ENCODE measurements at places on chromosomes 4 and X. TPM values are rescaled to one million over a fixed set of nuclear protein-coding genes. Genes with fewer than 3 reads are reported as not detected.
A peak's percentile ranks its signal among the peaks of the same experiment; 100 is the strongest.

DNA sequence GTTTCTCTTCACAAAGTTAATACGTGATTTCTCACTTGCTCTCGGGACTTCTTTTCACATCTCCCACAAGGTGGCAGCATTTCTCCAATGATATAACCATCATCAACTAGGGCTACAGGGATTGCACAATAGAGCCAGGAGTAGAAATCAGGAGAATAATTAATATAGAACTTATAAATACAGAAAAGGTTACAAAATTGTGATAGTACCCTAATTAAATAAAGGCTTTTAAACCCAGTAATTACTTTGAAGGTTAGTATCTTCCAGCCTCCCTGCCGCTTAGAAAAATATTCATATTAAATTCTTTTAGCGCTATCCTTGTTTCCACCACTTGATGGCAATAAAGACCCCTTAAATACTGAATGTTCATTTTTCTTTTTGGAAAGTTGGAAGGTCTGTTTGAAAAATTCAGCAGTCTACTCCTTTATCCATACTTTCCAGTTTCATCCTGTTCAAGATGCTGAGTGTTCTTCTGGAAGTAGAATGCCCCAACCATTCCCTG is 65.8 kb downstream of the RASGEF1B start:
- peak; percentile 88 for DNase-seq

- no peak for DNase-seq
These were observed 363.9 kb downstream of the PPP3CA start for GRCh38 chr4:100983426-100983825.

GRCh38 chr4:82780170-82780751 is 18.3 kb downstream of the SCD5 start:
- DNase-seq = no peak

- DNase-seq = no peak
These were observed 6.8 kb downstream of the IL9R start for GRCh38 chrX:156004256-156004655.

PAGE4 gene
- not detected for total RNA-seq

DNA sequence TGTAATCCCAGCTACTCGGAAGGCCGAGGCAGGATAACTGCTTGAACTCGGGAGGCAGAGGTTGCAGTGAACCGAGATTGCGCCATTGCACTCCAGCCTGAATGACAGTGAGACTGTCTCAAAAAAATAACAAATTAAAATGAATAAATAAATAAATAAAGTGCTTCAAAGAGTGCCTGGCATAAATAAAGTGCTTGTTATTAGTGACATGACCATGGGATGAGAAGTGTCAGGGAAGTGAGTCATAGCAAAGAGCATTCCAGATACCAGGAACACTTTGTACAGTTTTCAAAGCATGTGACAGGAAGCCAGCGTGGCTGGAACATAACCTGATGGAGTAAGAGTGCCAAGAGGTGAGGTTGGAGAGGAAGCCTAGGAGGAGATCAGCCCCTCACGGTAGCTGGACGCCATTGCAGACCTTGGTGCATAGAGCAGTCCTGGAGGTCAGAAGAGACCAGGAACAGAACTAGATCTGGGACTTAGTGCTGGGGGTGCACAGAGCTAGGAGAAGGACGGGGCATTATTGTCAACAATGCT is 6.0 kb upstream of the WDR13 start:
- DNase-seq = no peak

GRCh38 chr4:138910914-138911336 is 104.7 kb upstream of the NOCT start:
- peak; percentile 69 for DNase-seq

MAOA gene
- total RNA-seq = 5.2 TPM

KLKB1 gene
- 10.9 TPM for total RNA-seq

SSX3 gene
- not detected for total RNA-seq

- DNase-seq = peak; percentile 45
These were observed 91.9 kb upstream of the MAPK10 start for GRCh38 chr4:86451560-86452330.

CITED1 gene
- total RNA-seq = 0.45 TPM

- no peak for DNase-seq
These were observed 62.7 kb downstream of the TBC1D14 start for GRCh38 chr4:6972375-6972650.

AADAT gene
- 4.5 TPM for total RNA-seq

TACR3 gene
- 2.2 TPM for total RNA-seq

COL4A6 gene
- total RNA-seq = 15.2 TPM

GRCh38 chrX:46477435-46477834 is 67.8 kb downstream of the ZNF674 start:
- DNase-seq = no peak

DNA sequence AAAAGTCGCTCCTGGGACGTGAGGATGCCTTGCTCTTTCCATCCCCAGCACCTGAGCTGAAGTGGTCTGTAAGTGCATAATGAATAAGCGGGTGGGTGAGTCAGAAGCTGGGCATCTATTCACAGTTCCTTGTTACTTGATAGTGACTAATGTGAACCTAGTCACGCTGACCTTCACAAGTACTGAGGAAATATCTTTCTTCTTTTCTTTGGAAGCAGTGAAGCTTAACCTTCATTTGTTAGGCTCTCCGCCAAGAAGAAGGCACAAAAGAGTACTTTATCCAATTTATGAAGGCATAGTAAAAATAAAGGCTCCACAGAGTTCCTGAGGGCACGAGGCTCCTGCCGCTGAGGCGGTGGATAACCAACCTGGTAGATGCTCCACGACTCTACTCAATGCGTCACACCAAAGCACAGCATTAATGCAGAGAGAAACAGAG is 475.7 kb upstream of the SLIT2 start:
- DNase-seq = no peak

DNA sequence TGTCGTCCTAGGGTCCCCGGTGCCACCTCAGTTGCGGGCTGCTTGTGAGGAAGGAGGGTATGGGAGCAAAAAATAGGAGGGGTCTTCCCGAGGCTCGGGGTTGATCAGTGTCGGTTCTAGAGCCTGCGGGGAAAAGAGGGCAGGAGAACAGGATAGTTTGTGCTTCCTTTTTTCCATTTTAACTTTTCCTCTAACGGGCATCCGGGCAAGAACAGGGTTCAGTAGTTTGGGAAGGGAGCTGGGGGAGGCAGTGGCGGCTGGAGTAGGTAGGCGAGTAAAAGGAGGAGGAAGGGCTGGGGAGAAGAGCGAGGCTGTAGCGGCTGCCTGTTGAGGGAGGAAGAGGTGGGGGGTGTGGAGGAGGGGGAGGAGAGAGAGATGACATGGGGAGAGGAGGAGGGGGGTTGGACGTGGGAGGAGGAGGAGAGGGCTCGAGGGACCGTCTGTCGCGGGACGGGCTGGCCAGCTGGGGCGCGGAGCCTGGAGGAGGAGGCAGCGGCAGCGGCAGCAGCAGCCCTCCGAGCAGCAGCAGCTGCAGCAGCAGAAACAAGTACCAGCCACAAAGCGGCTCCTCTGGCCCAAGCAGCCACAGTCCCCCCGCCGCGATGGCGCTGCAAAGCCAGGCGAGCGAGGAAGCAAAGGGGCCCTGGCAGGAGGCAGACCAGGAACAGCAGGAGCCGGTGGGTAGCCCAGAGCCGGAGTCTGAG is at the start of gene SLC16A2:
Gene SLC16A2 (plus strand): TSS at position 458 of the 704 bp plus-strand sequence. CDS start 145 bp downstream, at position 603.
- peak; percentile 60 for DNase-seq

DNA sequence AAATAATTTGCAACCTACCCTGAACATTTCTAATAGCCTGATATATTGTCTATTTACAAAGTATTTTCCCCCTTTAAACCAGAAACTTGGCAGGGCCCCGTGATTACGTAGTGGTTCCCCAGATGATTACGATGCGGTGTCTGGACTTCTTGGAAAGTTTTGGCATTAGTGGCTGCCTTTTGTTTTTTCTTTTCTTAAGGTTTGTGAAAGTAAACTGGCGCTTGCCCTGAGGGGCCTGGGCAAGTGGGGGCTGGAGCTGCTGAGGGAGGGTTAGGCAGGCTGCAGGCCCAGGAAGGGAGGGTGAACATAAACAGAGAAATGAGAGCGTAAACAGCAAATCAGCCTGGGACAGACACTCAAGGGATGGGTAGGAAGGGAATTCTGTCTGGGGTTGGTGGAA is 123.6 kb upstream of the MSX1 start:
- no peak for DNase-seq

GRCh38 chrX:57583477-57583876 is 8.3 kb upstream of the ZXDB start:
- DNase-seq = no peak

DNA sequence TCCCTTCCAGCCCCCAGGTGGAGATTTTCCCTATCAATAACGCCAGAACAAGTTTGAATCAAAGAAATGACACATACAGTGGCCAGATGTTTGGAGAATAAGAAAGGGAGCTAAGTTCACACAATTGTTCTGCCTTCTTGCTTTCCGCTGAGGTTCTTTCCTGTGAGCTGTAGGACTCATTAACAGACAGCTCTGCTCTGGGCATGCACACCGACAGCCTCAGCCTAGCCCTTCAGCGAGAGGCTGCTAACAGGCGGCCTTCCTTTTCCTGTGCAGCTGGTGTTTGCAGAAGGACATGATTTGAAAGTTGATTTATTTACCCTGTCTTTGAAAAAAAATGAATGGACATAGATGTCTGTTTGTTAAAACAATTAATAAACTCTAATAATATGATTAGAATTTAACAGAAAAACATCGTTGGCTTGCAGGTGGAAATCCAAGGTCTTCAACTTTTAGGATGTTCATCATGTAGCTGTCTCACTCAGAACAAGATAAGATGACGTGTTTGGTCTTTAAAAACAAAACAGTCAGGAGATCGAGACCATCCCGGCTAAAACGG is 183.3 kb downstream of the KDR start:
- DNase-seq = no peak

DNA sequence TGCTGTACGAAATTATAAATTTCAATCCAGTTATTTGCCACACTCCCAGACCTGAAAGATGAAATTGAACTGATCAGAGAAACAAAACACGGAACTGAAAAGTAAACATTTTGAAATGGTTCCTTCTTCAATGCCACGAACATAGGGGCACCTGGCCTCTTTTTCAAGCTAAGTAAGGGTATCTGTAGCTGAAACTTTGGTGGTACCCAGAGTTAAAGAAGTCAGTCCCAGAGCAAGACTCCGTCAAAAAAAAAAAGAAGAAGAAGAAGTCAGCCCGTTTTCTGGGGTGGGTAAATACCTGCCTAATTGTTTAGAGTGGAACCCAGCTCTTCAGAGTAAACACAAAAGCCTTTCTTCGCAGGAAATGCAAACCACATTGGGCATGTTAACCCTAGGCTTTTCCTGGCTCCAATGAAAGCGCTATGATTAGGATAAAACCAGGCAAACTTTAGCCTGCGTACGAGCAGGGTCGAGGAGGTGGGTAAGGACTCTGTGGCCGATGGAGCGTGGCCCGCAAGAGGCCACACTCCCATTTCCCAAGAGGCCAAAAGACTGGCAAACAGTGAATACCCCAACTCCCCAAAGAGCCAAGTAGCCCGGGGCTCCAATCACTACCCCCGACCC is 1.3 kb downstream of the ANTXR2 start:
- peak; percentile 55 for DNase-seq

NUDT10 gene
- 35.5 TPM for total RNA-seq

DNA sequence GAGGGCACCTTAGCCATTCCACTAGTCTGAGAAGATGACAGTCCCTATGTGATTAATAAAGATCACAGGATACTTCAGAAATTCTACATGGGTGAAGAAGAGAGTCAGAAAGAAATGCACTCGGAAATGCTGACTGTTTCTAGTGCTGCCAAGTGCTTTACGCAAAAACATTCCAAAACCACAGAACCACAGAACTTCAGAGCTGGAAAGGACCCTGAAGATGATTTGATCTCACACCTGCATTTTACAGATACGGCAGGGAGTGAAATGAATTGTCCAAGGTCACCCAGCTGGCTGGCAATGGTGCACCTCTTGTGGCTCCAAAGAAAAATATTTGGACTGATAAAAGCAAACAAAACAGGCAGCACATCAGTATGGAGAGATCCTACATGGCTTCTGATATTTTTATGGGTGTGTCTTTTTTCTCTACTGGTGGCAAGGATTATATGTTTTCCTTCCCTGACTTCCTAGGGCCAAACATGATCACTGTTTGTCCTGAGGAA is 115.9 kb downstream of the MAML3 start:
- no peak for DNase-seq

DNA sequence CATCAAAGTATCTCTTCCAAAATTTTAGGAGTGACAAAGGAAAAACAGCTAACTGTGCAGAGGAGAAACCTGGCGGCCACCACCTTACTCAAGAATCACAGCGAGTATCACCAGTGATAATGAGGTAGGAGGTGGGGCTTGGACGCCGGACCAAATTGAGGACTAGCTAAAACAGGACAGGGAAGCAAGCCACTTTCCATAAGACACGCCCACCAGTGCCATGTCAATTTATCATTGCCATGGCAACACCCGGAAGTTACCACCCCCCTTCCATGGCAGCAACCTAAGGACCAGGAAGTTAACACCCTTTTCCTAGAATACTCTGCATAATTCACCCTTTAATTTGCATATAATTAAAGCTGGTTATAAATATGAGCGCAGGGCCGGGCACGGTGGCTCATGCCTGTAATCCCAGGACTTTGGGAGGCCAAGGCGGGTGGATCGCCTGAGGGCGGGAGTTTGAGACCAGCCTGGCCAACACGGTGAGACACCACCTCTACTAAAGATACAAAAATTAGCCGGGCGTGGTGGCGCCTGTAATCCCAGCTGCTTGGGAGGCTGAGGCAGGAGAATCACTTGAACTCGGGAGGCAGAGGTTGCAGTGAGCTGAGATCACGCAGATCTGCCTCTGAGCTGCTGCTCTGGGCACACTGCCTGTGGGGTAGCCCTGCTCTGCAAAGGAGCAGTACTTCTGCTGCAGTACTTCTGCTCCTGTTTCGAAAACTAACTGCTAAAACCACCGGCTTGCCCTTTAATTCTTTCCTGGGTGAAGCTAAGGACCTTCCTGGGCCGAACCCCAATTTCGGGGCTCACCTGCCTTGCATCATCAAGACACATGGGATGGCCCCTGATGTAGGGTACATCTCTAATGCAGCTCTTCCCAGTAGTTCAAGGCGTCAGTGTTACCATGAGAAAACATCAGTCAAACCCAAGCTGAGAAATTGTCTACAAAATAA is 116.7 kb downstream of the HMX1 start:
- DNase-seq = no peak

GRCh38 chr4:143025081-143025704 is 159.5 kb upstream of the USP38 start:
- peak; percentile 65 for DNase-seq

- DNase-seq = no peak
These were observed 82.5 kb downstream of the ARHGAP10 start for GRCh38 chr4:147814376-147814775.

CDKL2 gene
- 1.8 TPM for total RNA-seq

GRCh38 chr4:112855058-112855457 is 194.4 kb upstream of the ANK2 start:
- DNase-seq = no peak

- peak; percentile 51 for DNase-seq
These were observed 13.8 kb upstream of the SMS start for GRCh38 chrX:21926527-21927278.

DNA sequence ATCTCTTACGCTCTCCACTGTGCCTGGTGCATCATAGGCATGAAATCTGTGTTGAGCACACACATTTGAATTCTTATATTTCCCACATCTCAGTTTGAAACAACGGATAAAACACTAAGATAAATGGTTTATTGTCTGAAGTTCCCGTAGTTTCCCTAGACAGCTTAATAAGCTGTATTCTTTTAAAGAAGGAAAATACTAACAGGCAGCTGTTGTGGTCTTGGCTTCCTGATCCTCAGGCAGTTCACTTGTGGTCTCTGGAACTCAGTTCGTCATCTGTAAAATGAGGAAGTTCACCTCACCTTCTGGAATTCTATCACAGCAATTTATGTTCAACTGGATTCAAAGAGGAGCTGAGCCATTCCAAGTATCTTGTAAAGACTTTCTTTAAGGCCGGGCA is 1805.6 kb upstream of the TENM3 start:
- no peak for DNase-seq

FAM9A gene
- not detected for total RNA-seq

GPR78 gene
- total RNA-seq = 2.6 TPM

- DNase-seq = no peak
These were observed 11.8 kb upstream of the KLHL8 start for GRCh38 chr4:87232216-87232615.

TRIM2 gene
- total RNA-seq = 64.3 TPM

MAGEA2B gene
- total RNA-seq = 0.42 TPM

Measured in GM23338 (cell line).